ENCODE measurements at places on chromosomes 6 and 20. TPM values are rescaled to one million over a fixed set of nuclear protein-coding genes. Genes with fewer than 3 reads are reported as not detected.

- DNase-seq, result peak; percentile 89
- H3K36me3 ChIP-seq, result peaks cover 4% of the 10 kb centered on the region
- no peaks in the 10 kb centered on the region for H3K27me3 ChIP-seq
- peak overlapping the region; percentile 91 for H3K27ac ChIP-seq
- peak overlapping the region; percentile 79 for H3K4me3 ChIP-seq
- H3K4me1 ChIP-seq, result peaks cover 59% of the 10 kb centered on the region
Measured at GRCh38 chr6:31400467-31401289, 2.7 kb upstream of the MICA start.

DNA sequence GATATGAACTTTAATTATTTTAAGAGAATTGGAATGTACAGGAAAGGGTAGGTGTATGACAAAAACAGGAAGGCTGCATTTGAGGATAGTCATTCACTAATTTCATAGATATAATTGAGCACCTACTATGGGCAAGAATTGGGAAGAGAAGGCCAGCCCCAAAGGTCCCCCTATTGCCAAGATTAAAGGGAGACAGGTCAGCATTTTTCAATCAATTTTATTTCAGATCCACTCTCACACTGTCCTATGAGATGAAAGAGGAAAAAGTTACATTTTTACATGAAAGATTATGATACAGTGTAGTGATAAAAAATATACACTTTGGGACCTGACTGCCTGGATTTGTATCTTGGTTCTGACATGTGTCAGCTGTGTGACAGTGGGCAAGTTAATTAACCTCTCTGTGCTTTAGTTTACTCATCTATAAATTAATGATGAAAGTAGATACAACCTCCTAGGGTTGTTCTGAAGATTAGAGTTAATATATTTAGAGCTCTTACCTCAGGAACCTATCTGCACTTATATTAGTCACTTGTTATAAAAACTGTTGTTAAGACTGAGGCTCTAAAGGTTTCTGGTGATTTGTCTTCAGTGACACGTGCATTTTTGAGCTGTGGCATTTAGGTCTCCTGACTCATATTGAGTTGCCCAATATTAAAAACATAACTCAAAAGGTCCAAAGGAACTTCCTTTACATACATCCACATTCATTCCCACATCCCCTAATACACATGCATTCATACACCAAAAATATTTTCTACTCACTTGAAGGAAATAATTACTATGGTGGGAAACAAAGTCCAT is 45.7 kb downstream of the SCGN start:
- no peak overlapping the region for H3K4me3 ChIP-seq
- DNase-seq, result no peak
- no peaks in the 10 kb centered on the region for H3K4me1 ChIP-seq
- H3K27ac ChIP-seq, result no peak overlapping the region

The GNMT gene
- 0.70 TPM for total RNA-seq

DNA sequence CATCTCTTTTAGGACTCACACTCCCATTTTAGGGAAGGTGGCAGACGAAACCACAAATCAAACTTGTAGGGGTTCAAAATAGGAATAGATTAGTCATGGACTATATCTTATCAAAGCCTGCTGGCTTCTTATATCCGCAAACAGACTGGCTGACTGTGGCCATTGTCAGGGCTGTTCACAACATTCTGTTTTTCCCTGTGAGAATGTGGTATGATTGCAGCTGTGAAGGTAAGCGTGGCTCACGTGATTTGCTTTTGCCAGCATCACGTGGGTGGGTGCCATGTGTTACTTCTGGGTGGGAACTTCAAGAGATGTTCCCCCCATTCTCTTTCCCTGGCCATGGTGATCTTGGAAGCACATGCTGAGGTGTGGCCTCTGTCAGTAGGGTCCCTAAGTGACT is 5.9 kb downstream of the IP6K3 start:
- H3K27ac ChIP-seq, result no peak overlapping the region
- H3K4me1 ChIP-seq, result no peaks in the 10 kb centered on the region
- peaks cover 18% of the 10 kb centered on the region for H3K27me3 ChIP-seq

The CYB5R4 gene
- total RNA-seq, result 35.4 TPM

DNA sequence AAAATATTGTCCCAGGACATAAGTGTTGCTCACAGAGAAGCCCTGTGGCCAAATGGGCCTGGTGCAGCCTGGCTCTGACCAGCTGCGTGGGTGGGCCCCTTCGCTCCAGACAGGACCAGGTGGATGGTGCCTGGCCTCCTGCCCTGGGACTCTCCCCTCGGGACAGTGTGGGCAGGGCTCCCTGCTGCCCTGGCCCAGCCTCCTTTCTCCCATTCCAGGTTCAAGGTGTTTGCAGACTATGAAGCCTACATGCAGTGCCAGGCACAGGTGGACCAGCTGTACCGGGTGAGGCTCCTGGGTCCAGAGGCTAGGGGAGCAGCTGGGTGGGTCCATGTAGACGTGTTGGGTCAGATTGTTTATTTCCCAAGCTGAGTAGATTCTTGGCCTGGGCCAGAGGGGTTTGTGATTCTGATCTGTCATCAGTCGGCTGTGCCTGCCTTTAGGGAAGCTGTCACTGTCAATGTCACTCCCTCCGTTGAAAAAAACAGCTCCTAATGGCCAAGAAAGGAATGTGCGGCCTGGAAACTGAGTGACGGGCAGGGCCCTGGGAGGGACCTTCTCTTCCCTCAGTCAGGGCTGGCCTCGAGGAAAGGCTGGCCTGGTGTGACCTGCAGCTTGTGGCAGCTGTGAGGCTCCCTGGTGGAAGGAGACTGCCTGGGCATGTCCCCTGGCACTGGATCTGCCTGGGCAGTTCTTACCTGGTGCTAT is 47.7 kb downstream of the PYGB start:
- H3K4me1 ChIP-seq, result peaks cover 15% of the 10 kb centered on the region
- H3K4me3 ChIP-seq, result no peak overlapping the region
- no peak for DNase-seq
- peak overlapping the region; percentile 19 for H3K27ac ChIP-seq

DNA sequence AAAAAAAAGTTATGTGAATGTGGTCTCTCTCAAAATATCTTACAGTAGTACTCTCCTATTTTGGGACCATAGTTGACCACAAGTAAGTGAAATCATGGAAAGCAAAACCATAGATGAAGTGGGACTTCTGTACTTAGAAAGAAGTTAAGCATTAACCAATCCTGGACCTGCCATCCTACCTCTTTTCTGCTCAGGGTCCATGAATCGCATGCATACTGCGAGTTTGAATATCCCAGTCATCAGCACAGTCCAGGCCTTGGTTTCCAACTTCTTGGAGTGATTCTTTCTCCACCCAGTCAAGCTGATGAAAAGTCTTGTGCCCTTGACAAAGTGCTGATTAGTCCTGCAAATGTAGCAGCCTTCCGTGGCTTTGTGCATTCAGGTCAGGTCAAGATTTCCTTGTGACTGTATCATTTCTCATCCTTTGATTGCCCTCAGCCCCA is 46.0 kb downstream of the RNF217 start:
- no peak for DNase-seq
- no peak overlapping the region for H3K4me3 ChIP-seq
- H3K27ac ChIP-seq, result no peak overlapping the region
- H3K4me1 ChIP-seq, result no peaks in the 10 kb centered on the region
- H3K27me3 ChIP-seq, result peaks cover 3% of the 10 kb centered on the region
- peaks cover 2% of the 10 kb centered on the region for H3K36me3 ChIP-seq

The IPCEF1 gene
- 17.3 TPM for total RNA-seq

The TLDC2 gene
- not detected for total RNA-seq

- H3K27ac ChIP-seq, result no peak overlapping the region
- no peak overlapping the region for H3K4me3 ChIP-seq
- H3K27me3 ChIP-seq, result peaks cover 8% of the 10 kb centered on the region
- DNase-seq, result no peak
Measured at GRCh38 chr20:50594591-50595432, 84.6 kb downstream of the PTPN1 start.

- DNase-seq, result no peak
- H3K4me1 ChIP-seq, result no peaks in the 10 kb centered on the region
- no peaks in the 10 kb centered on the region for H3K27me3 ChIP-seq
- no peak overlapping the region for H3K27ac ChIP-seq
- H3K36me3 ChIP-seq, result no peaks in the 10 kb centered on the region
Measured at GRCh38 chr6:56459030-56459805, 183.5 kb downstream of the DST start.

DNA sequence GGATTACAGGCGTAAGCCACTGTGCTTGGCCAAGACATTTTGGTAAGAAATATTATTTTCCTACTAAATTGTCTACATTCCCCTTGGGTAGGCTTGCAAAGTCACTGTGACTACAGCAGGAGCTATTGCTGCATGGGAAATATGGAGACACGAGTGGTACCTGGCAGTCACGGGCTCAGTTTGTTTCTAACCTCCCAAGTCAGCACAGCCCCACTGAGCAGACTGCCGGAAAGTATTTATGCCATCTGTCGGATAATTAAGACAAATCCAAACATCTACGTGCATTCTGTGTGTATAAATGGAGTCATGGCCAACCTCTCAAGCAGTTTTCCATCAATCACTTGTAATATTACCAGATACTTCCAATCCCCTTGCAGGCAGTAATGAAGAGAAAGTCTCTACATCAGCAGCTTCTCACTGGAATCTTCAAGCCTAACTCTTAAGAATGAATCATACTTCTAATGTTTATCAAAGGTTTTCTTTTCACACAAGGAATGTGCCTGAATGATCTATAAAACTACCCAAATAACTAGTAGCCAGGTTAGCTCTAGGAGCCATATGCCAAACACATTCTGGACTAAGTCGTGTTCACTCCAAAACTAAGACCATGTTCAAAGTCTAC is 20.1 kb downstream of the PSMB1 start:
- H3K4me3 ChIP-seq, result no peak overlapping the region
- peaks cover 26% of the 10 kb centered on the region for H3K36me3 ChIP-seq
- H3K27ac ChIP-seq, result no peak overlapping the region
- peaks cover 10% of the 10 kb centered on the region for H3K4me1 ChIP-seq
- DNase-seq, result no peak

The ZFAND3 gene
- 34.4 TPM for total RNA-seq

Measured in activated CD8-positive, alpha-beta memory T cell treated with anti-CD3 and anti-CD28 coated beads, Interleukin-2, amount 10 ng/mL, durations not matched to agents 7 days and 5 days (primary cell).